ENCODE measurements at places on chromosomes 7 and 10. TPM values are rescaled to one million over a fixed set of nuclear protein-coding genes. Genes with fewer than 3 reads are reported as not detected.

DNA sequence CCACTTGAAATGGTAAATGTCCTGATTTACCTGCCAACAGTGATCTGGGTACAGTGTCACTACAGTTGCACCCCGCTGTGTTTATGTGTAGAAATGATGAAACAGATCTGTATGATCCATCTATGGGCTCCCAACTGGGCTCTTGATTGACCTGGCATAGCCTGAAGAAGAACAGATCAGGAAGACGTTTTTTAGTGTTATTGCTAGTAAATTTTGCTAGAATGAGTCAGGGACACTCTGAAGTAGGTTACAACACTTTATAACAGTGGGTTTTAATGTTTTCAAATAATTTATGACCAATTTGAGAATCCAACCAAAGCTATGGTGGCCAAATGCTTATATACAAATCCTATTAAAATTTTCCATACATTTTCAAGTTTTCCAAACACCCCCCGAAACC, 110.3 kb downstream of the DKK1 start:
- DNase-seq: no peak

DNA sequence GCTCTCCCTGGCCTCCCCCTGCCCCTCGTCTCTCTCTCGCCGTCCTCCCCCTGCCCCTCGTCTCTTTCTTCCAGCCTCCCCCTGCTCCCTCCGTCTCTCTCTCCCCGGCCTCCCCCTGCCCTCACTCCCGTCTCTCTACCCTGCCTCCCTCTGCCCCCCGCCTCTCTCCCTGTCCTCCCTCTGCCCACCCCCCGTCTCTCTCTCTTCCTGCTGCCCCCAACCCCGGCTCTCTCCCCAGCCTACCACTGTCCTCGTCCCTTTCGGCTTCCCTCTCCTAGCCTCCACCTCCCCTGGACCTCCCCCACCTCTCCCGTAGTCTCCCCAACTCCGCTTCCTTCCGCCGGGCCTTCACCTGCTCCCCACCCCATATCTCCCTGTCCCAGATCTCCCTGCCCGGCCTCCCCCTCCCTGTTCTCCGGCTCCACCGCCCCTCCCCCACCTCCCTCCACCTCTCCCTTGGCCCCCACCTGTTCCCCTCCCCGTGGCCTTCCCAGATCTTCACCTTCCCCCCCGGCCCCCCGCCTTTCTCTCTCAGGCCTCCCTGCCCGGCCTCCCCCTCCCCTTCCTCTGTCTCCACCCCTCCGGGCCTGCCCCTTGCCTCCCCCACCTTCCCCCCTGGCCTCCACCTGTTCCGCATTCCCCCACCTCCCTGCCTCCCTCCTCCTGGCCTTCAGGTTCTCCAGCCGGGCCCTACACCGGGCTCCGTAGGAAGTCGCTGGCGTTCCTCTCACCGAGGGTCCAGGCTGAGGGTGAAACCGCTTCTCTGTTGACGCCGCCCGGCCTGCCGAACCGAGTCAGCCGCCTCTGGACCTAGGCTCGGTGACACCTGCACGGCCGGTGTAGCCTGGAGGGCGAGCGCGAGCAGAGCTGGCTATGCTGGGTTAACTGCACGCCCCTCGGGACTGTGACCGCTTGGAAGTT, 1.2 kb downstream of the GET4 start:
- DNase-seq: no peak

GRCh38 chr10:13904064-13904463, 317.3 kb downstream of the PRPF18 start:
- DNase-seq: no peak

- no peak for DNase-seq
These were observed 34.2 kb upstream of the IGFBP3 start for GRCh38 chr7:45955286-45955685.

ZNF783 gene
- polyA plus RNA-seq: 15.4 TPM

MYO1G gene
- polyA plus RNA-seq: 0.55 TPM

- DNase-seq: no peak
These were observed 70.5 kb downstream of the FAM204A start for GRCh38 chr10:118271671-118272070.

SEMA4G gene
- 5.4 TPM for polyA plus RNA-seq

GRCh38 chr7:140304191-140304799, 94.0 kb downstream of the SLC37A3 start:
- no peak for DNase-seq

DNA sequence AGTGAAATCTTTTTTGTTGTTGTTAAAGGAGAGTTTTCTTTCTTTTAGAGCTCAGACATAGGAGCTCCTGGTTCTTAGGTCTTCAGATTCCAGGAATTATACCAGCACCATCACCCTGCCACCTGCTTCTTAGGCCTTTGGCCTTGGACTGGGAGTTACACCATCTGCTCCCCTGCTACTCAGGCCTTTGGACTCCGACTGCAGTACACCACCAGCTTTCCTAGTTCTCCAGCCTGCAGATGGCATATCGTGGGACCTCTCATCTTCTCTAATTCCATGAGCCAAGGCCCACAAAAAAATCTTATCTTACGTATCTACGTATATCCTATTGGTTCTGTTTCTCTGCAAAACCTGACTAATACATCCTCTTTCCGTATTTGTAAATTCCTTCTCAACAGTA, 5.1 kb upstream of the TACC2 start:
- no peak for DNase-seq

DNA sequence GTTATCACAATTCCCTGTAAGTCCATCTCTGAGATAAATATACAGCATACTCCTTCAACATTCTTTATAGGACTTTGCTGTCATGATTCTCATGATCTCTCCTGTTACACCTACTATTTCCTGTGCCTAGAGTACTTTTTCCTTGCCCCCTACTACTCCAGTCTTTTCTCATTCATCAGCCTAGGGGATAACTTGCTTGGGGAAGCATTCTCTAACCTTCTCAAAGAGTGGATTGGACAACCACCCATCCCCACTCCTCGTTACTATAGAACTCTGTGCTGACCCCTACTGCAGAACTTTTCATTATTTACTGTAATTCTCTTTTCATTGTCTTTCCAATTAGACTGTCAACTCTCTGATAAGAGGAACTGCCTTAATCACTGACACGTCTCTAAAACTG, 57.4 kb upstream of the TFEC start:
- no peak for DNase-seq

DNA sequence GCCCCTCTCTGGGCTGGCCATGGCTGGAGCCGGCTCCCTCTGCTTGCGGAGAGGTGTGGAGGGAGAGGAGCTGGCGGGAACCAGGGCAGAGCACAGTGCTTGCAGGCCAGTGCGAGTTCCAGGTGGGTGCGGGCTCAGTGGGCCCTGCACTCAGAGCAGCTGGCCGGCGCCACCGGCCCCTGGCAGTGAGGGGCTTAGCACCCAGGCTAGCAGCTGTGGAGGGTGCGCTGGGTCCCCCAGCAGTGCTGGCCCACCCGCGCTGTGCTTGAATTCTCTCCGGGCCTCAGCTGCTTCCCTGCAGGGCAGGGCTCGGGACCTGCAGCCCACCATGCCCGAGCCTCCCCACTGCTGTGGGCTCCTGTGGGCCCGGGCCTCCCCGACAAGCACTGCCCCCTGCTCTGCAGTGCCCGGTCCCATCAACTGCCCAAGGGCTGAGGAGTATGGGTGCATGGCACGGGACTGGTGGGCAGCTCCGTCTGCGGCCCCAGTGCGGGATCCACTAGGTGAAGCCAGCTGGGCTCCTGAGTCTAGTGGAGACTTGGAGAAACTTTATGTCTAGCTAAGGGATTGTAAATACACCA, 61.2 kb upstream of the AGR3 start:
- no peak for DNase-seq

DNA sequence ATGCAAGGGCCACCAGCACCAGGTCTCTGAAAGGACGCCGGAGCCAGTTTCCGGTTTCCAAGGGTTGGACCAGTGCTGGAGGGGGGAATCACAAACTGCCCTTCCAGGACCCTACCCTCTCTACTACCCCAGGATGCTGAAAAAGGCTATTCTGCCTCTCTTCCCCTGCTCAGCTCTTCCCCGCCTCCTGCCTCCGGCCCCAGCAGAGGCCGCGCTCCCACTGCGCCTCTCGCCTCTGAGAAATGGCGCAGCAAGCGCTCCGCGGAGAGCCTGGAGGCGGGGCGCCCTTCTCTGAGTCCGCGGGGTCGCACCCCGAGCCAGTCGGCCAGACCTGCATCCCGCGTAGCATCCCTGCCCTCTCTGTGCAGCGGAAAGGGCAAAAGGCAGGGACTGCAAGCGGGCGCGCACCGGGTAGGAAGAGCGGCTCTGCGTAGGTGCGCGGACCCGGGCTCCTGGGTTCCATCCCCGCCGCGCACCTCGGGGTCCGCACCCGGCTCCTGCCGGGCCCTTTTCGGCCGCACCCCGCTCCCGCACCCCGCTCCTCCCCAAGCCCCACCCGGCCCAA, 476 bp upstream of the RET start:
- no peak for DNase-seq

ANKRD1 gene
- polyA plus RNA-seq: 205 TPM

GRCh38 chr10:6204063-6204340, 1.3 kb downstream of the PFKFB3 start:
- no peak for DNase-seq

DNA sequence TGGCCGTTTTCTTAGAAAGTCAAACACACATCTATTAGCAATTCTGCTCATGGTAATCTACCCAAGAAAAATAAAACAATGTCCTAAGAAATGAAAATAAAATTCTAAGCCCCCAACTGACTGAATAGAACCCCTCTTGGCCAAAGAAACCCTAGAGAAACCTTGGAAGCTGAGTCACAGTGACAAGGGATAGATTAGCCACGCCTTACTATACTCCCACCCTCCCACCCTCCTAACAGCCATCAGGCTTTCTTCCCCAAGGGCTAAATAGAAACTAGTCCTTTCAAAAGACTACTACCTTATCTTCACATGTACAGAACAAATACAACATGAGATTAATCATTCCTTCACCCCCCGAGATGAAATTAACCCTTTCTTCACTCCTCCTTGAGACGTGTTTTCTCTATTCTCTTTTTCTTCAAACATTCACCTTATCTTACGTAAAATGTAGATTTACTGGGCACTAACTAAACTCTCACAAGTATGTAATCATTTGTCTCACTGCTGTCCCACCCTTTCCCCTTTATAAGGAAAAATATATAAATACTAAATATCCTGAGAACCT, 57.5 kb downstream of the HTR7 start:
- DNase-seq: no peak

DNA sequence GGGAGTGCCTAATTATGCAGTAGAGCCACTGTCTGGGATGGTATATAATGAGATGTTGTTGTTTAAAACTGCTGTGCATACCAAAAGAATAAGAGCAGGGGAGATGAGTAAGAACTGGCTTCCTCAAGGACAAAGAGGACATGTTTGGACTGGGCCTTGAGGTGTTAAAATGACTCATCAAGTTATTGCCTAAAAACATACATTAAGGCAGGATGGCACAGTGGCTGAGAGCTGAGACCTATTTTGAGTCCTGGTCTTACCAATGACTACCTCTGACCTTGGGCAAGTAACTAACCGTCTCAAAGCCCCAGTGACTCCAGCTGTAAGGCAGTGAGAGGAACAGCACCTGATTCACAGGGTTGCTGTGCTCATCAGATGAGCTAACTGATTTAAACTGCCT, 71.1 kb downstream of the CFAP58 start:
- DNase-seq: no peak

ADD3 gene
- 112 TPM for polyA plus RNA-seq

- DNase-seq: peak; percentile 2
These were observed 141.9 kb downstream of the RSU1 start for GRCh38 chr10:16675334-16675733.

IL2RA gene
- 3.4 TPM for polyA plus RNA-seq

- no peak for DNase-seq
These were observed 4.7 kb upstream of the LANCL2 start for GRCh38 chr7:55360486-55360885.

DNA sequence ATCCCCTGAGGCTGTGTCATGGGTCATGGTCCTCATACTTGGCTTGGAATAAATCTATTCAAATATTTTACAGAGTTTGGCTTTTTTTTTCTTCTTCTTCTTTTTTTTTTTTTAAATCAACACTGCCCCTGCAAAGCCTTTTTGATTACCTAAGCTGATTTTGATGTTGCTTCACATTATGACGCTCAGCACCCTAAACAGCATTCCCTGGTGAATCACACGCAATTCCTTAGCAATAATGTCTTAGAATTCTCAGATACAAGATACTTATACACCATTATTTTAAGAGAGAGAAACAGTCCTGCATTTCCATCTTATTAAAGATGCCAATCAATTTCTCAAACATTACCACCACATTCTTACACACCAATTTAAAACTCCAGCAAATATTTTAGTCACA, 323.7 kb upstream of the IGFBP3 start:
- DNase-seq: no peak

C10orf105 gene
- polyA plus RNA-seq: 0.29 TPM

- DNase-seq: no peak
These were observed 240.3 kb downstream of the DNAJB6 start for GRCh38 chr7:157577061-157577460.

GRCh38 chr7:66464059-66464458, 164.6 kb upstream of the KCTD7 start:
- no peak for DNase-seq

DNA sequence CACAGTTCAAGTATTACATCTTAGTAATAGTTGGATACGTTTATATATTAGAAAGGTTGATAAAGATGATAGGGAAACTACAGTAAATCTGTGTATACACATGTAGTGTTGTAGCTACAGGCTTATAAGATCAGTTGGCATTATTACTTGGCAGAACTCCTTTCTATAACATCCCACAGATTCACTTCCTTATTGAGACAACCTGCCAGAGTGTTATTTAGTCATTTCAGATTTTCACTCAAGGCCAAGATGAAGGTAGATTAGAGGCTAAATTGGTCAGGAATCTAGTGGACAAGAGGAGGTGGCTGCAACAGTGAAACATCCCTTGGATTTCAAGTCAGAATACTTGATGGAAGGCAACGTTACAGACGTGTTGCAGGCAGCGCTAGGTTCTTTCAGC, 63.0 kb downstream of the PAPSS2 start:
- DNase-seq: no peak

DNA sequence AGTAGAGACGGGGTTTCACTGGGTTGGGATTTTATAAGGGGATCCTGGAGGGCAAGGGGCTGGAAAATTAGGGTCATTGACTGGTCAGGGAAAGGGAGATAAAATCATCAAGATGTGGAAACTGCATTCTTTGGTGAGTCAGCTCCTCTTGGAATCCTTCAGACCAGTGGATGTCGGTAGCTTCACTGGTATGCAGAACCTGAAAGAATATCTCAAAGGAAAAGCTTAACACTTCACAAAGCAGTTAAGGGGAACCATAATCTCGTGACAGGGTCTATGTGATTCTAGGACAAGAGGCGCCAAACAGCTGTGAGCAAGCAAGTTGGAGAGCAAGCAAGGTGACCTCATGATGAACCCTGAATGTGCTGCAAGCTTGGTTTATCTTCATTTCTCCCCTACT, 634.7 kb upstream of the AUTS2 start:
- DNase-seq: peak; percentile 57
